Activated CD4-positive, alpha-beta T cell treated with anti-CD3 and anti-CD28 coated beads, Interleukin-2, amount 50 U/mL, for 16 hours (primary cell): ENCODE measurements at places on chromosomes 5 and 9.

DNA sequence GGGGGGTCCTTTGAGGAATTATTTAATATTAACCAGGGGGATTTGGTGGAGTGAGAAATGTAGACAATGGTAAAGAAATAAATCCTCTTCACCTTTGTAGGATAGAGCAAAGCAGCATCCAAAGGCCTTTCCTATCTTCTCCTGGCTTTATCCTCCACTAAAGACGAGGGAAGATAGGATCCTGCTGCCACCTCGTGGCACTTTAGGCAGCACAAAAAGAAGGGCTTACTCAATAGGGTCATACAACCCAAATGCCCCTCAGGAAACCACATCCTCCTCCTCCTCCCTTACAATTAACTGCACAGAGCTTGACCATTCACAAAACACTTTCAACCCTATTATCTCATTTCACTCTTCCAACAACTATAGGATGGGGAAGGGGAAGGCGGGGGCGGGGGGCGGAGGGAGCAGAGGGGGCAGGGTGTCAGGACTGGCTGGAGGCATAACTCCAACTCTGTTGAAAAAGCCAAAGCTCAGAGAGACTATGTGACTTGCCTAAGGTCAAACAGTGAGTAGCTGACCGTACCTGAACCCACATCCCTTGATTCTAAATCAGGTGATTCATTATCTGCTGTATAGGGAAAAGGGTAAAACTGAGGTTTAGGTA is 45.4 kb upstream of the MYOT start:
- DNase-seq = no peak

GRCh38 chr9:9945966-9946365 is 666.8 kb downstream of the PTPRD start:
- DNase-seq = no peak

GRCh38 chr5:144004146-144004545 is 166.3 kb downstream of the YIPF5 start:
- DNase-seq = no peak

- DNase-seq = no peak
Measured at GRCh38 chr5:9037048-9037447, 508.8 kb downstream of the SEMA5A start.

DNA sequence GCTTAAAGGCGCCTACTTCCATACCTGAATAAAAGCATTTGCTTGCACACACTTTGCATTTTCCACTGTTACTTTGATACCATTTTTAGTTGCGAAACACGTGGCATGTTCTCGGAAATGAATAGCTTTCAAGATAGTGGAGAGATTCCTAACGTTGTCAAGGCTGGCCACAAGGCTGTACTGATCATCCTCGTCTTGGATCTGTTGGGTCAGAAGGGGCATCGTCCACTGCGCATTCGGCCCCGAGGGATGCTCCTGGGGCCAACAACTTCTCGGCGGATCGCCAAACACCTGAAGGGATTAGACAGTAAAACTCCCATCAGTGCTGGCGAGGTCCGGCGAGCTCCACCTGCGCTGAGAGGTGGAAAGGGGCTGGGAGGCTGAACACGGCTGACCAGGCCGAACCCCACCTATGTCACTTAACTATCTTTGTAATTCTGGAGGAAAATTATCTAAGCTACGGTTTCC is 599 bp downstream of the RAD1 start:
- peak; percentile 38 for DNase-seq

DNA sequence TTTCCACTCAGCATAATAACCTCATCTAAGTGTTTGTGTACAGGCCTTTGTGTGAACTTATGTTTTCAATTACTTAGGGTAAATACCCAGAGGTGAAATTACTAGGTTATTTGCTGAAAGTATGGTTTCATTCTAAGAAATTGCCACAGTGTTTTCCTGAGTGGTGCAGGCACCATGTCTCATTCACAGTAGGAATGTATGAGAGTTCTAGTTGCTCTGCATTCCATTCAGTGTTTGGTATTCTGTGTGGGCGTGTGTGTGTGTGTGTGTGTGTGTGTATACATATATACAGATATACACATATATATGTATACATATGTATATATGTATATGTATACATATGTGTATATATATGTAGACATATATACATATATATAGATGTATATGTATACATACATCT is 8.8 kb upstream of the SVEP1 start:
- no peak for DNase-seq

DNA sequence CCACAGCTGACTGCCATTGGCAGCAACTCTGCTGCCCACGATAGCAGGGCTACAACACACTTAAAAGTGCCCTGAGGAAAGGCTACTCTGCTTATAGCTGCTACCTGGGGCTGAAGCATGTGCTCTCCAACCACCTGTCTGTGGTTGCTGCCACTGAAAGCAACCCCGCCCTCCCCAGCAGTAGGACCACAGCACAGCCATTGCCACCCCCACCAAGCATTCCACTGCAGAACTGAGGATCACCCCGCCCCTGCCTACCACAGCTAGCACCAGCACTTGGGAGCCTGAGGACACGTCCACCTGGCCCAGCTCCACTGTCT is 85.8 kb downstream of the LPAR1 start:
- no peak for DNase-seq
